ENCODE measurements at places on chromosomes 5 and 9.
A peak's percentile ranks its signal among the peaks of the same experiment; 100 is the strongest.

- no peak for DNase-seq
Observed at GRCh38 chr5:137099651-137100050, 399.5 kb downstream of the SPOCK1 start.

- no peak for DNase-seq
Observed at GRCh38 chr5:151739395-151739794, 19.0 kb downstream of the ATOX1 start.

DNA sequence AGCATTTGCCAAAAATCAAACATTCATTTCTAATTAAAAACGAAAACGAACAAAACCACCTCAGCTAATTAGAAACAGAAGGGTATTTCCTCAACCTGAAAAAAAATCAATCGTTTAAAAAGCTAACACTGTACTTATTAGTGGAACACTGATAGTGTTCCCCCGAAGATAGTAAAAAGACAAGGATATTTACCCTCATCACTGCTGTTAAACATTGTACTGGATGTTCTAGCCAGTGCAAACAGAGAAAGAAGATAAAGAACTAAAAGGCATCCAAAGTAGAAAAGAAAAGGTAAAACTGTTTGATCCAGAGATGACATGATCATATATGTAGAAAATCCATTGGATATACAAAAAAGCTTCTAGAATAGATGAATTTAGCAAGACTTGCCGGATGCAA, 508.3 kb downstream of the DMRTA1 start:
- no peak for DNase-seq

- no peak for DNase-seq
Observed at GRCh38 chr9:7936996-7937395, 137.4 kb upstream of the DMAC1 start.

- DNase-seq, result peak; percentile 44
Observed at GRCh38 chr5:132224716-132225115, 2.9 kb downstream of the P4HA2 start.

- no peak for DNase-seq
Observed at GRCh38 chr9:81513059-81513458, 176.3 kb downstream of the TLE1 start.

GRCh38 chr5:128538250-128539037, 399 bp upstream of the FBN2 start:
- DNase-seq, result peak; percentile 96

DNA sequence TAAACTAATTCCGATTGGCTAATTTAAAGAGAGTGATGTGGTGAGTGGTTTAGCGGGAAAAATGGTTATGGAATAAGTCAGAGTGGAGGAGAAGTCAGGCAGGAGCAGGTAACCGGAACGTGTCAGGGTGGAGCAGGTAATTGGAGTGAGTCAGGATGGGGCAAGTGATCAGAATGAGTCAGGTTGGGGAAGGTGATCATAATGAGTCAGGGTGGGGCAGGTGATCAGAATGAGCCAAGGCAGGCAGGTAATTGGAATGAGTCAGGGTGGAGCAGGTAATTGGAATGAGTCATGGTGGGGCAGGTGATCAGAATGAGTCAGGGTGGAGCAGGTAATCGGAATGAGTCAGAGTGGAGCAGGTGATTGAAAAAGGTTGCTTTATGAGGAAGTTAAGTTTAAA, 101.4 kb downstream of the TMEM167A start:
- DNase-seq, result peak; percentile 77

GRCh38 chr9:93193388-93194220, 9.7 kb downstream of the WNK2 start:
- DNase-seq, result no peak

GRCh38 chr5:59340637-59341036, 552.9 kb downstream of the PDE4D start:
- DNase-seq, result no peak

DNA sequence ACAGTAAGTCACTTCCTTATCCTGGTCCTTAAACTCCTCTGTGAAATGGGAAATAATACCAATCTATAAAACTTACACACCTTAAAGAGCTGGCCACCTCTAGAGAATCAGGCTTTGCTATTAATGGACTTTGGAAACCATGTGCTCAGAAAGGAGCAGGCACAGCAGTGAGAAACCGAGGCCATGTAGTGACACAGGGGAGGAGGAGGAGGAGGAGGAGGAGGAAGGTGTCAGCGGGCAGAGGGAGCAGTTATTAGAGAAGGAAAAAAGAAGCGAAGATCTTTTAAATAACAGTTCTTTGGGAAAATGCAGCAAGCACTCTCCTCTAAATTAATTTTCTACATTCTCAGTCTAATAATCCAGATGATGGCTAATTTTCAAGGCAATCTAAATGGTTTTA, 38.0 kb downstream of the SUSD1 start:
- no peak for DNase-seq

- DNase-seq, result peak; percentile 79
Observed at GRCh38 chr5:149656576-149657182, 73.4 kb upstream of the PPARGC1B start.

DNA sequence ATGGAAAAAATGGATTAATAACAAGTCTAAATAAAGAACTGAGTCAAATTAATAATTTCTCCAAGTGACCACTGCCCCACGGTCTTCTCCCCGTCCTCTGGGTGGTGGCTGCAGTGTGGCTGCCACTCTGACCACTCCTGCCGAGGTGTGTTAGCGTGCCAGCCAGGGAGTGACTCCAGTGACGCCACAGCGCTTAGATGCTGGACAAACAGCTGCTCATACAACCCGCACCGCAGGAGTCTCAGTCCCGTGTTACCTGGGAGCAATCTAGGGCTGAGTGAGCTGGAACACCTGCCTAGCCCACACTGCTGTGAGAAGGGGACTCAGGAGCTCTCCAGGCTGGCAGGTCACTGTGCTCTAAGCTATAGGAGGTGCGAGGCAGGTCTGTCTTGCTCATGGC, 10.2 kb downstream of the MAPK9 start:
- DNase-seq, result no peak

Data from islet precursor cell (in vitro differentiated cells).